ENCODE measurements at places on chromosomes 2 and 18.
A peak's percentile ranks its signal among the peaks of the same experiment; 100 is the strongest.

DNA sequence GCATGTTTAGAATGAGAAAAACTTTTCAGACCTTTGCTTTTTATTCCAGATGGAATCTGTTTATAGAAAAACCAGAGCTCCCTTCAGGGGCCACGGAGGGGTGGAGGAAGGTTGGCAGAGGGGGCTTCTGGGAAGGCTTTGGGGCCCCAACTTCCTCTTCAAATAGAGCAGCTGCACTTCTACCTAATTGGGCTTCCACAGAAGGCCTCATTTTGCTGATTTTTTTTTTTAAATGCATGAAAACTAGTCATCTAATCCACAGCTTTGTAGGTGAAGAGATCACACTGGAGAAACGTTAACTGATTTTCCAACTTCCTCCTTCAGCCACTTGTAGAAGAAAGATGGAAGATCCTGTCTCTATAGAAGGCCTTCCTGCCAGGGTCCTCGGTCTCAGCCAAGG, 181.8 kb downstream of the BCL11A start:
- no peak for DNase-seq

GRCh38 chr2:149597050-149597667, 9.6 kb upstream of the MMADHC start:
- no peak for DNase-seq

DNA sequence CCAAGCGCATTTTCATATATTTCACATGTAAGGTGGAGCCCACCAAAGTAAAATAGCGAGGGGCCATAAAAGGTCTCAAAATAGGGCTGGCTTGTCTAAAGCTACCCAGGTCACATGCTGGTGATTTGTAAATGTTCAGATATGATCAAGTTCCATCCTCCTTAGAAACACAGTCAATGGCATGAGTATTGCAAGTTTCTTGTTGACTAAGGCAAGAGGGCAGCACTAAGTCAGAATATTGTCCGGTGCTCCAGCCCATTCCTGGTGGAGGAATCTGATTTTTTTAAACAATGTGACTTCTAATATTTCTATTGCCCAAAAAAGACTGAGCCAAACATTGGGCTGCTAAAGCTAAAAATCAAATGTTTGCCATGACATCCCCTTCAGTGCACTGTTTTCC, 85.1 kb downstream of the LAMA1 start:
- no peak for DNase-seq

- DNase-seq, result no peak
These were observed 274.2 kb downstream of the DYSF start for GRCh38 chr2:71727562-71727961.

DNA sequence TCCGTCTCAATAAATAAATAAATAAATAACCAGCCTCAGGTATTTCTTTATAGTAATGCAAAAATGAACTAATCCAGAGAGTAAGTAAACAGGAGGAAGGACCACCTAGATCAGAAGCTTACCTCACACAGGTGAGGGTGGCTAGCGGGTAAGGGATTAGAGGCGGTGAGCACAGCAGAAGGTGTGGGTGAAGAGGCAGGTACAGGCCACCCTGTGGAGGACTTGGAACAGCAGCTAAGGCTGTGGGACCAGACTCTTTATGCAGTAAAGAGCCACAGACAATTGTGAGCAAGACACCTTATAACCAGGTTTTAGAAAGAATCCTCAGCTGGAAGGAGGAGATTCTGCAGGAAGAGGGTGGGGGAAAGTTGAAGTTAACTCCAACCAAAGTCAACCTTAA, 34.2 kb upstream of the TTR start:
- no peak for DNase-seq

GRCh38 chr2:196390243-196391148, 219.1 kb upstream of the STK17B start:
- DNase-seq, result no peak

DNA sequence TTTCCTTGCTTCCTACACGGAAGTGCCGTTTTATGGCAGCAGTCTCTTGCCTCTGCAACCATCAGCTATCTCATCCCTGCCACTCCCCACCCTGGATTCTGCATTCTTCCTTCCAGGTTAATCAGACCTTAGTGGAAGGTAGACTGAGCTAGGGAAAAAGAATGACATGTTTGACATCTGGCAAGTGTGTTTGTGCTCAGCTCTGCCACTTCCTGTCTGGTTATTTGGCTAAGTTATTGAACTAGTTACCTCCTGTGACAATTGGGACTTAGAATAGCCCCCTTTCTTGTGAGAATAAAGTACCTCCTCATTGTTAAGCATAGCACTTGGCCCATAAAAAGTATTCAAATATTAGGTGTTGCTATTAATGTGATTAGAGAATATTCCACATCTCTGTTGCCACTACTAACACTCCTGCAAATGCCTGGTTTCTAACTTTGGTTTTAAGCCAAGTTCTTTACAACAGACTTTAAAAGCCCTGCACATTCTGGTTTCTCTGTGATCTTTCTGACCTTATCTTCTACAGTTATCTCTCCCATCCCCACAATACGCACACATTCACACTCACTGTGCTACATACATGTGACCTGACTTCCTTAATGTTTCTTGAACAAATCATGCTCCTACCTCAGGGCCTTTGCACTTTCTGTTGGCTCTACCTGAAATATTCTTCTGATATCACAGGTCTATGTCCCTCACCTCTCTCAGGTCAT, 10.8 kb upstream of the MAPRE2 start:
- DNase-seq, result peak; percentile 63

- DNase-seq, result no peak
These were observed 57.6 kb upstream of the CABLES1 start for GRCh38 chr18:23077493-23078256.

DNA sequence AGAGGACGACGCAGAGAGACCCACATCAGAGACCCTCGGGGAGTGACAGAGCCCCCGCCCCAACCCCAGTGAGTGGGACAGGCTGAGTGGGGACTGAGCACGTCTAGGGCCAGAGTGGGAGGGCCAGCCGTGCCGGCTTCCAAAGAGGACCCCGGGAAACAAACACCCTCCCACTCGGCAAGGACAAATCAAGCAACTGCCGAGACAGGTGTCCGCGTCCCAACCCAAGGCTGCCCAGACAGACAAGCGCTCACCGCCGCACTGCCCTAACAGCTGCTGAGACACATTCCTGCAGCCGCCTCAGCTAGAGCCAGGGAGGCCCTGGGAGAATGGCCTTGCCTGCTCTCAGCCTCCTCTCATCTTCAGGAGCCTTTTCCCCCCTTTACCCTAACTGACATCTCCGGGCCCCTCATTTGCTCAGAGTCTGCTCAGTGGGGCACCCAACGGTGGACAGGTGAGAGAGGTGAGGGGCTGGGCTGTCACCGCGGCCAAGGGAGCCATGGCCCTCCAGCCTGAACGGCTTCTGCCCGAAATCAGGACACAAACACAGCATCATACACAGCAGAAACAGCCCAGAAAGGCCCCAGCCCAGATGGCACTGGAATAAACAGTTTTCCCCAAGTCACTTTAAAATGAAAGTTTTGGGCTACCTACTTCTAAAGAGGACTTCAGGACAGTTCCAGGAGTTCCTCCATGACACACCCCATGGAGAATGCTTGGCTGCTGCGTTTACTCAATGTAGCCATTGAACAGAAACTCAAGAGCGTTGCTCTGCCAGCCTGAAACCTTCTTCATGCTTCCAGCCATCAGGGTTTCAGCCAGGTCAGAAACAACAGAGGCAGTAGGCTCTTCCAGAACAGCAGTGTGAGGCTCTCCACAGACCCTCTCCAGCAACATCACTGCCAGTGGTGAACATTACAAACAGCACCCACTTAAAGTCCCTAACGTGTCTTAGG, 23.6 kb downstream of the SLC66A2 start:
- DNase-seq, result no peak

GRCh38 chr18:2871111-2871720, 24.4 kb downstream of the EMILIN2 start:
- no peak for DNase-seq

DNA sequence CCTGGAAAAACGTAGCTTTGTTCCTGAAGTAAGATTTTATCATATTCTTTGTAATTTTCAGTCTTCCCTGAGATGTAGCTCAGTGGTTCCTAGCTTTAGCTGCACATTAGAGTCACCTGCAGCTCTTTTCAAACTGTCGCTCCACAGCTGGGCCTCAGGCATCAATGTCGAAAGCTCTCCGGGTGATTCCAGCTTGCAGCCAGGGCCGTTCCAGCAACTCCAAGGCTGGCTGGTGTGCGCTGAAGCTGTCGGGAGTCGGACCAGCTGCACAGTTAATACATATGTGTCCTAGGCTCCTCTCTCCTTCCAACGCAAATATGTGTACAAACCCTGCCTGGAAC, 609 bp upstream of the ZNF2 start:
- DNase-seq, result no peak

DNA sequence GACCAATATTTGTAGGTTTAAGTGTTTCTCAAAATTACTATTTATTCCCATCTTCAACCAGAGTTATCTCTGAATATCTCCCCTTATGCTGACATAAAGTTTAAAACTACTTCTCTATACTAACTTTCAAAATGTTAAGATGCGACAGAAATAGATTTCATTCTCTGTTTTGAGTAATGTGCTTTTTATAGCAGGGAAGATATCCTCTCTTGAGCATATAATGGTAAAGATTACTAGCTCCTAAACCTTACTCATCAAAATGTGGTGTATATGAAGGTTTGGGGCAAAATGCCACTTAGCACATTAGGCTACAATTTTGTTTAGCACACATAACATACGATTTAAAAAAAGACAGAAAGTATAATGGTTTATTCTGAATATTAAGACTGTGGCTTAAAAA, 54.4 kb downstream of the CWC22 start:
- no peak for DNase-seq

GRCh38 chr2:158034198-158034866, 67.3 kb upstream of the UPP2 start:
- DNase-seq, result peak; percentile 52
